ENCODE measurements at places on chromosomes 11 and 22.

GRCh38 chr11:14703731-14704130 is 60.1 kb downstream of the PDE3B start:
- DNase-seq: no peak

DNA sequence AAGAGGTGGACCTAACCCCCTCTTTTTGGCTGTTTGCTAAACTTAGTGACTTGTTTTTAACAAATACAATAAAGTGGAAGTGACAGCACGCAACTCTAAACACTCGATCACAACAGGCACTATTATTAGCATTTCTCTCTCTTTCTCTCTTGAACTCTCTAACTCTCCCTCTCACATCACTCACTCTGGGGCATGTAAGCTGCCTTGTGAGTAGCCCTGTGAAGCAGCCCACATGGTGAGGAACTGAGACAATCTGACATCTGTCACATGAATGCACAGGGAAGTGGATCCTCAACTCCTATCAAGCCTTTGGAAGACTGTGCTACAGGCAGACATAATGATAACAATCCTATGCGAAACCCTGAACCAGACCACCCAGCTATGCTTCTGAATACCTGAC is 609.0 kb upstream of the CNTN5 start:
- no peak for DNase-seq

DNA sequence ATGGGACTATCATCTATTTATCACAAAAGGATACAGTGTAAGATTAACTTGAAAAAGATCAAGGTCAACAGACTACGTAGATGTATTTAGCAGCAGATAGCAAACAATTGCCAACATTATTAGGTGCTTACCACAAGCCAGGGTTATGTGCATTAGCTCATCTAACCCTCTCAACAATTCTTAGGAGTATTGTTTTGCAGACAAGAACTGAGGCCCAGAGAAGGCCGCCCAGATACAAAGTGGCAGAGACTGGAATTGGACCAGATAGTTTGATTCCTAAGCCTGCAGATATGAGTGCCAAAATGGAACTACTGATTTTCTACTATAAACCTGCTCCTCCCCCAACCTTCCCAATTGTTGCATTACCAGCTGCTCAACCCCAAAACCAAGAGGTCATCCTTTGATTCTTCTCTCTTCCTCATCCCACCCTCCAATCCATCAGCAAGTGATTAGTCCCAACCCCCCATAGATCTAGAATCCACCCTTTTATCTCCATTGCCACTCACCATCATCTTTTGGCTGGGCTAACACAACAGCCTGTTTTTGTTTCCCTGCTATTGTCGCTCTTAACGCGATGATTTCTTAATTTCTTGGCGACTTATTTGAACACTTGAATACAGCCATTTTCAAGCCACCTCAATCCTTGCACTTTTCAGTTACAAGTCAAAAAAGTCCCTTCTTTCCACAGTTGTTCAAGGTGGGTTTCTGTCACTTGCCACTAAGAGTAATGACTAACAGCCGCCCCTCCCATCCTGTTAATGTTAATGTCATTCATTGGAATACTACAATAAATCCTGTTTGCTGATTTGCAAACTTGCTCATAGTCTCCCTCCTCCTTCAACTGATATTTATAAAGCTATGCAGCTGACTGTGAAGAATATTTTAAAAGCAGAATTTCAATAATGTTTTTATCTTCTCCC is 2.7 kb downstream of the TMEM123 start:
- DNase-seq: no peak

DNA sequence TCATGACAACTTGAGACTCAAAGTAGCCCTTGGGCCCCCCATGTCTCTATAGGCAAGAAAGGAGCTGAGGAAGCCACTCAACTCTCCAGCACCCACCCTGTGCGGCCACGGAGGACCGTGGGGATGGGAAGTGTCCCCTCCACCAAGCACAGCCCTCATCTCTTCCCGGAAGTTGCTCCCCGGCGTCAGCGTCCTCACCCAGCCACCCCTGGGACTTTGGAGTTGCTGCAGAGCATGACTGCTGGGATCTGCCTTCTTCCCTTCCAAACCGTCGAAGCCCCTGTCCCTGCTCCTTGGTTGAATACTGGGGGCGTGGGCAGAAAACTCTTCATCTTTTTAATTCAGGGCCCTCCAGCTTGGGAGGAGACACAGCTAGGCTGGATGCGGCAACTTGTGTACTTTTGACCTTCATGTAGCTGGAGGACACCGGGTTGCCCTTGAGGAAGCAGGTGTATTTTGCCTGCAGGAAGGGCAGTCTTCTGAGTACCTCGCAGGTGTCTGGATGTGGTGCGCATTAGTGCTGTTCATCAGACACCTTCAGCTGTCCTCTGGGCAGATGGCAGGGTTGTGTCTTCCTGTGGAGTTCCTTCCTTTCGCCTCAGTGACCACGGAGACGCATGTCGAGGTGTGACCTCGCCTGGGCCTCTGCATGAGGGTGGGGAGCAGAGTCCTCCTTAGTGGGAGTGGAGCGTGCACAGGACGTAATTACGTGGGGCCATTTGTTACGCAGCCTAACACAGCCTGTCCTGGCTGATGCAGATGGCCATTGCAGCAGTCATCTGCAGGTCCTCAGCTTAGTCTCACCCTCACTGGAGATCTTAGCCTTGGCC is 12.2 kb upstream of the IFITM3 start:
- no peak for DNase-seq

- no peak for DNase-seq
Measured at GRCh38 chr22:17855572-17856290, 81.5 kb upstream of the BID start.

DNA sequence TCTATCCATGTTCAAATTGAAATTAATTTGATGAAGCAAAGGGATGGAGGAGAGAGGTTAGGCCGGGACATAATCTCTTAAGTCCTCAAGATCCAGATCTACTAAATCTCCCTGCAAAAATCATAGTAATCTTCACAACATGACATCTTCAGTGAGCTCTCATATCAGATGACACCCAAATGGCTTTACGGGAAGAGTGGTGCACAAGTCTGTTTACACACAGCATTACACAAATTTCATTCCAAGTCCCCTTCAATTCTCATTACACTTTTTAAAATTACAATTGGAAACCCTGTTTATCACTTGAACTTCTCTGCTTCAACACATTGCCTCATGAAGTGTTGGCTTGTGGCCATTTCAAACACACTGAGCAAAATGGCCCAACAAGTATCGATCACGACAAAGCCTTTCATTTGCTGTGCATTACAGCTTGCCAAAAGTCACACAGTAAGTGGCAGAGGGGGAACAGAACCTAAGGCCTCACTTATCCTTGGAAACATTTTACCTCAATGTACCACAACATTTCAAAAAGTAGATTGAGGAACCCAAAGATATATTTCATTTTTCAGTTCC is 17.9 kb upstream of the TPH1 start:
- no peak for DNase-seq

GRCh38 chr11:2691991-2692875 is 7.6 kb downstream of the KCNQ1OT1 start:
- peak; percentile 20 for DNase-seq

GRCh38 chr11:115843685-115844084 is 339.5 kb upstream of the CADM1 start:
- DNase-seq: no peak

- no peak for DNase-seq
Measured at GRCh38 chr22:35619336-35620094, 2.4 kb upstream of the MB start.

- DNase-seq: no peak
Measured at GRCh38 chr11:79249295-79249993, 191.4 kb downstream of the TENM4 start.

GRCh38 chr11:613369-613968 is 2.3 kb downstream of the IRF7 start:
- no peak for DNase-seq

DNA sequence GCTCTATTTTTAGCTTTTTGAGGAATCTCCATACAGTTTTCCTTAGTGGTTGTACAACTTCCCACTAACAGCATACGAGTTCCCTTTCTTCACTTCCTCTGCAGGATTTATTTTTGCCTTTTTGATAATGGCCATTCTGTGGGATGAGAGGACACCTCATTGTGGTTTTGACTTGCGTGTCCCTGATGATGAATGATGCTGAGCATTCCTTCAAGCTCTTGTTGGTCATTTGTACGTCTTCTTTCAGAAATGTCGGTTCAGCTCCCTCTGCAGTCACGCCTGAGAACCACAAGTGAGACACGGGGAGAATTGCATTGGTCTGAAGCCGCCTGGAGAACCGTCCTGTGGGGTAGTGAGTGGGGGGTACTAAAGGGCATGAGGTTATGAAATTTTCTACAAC is 2.0 kb upstream of the KRTAP5-10 start:
- DNase-seq: peak; percentile 70

DNA sequence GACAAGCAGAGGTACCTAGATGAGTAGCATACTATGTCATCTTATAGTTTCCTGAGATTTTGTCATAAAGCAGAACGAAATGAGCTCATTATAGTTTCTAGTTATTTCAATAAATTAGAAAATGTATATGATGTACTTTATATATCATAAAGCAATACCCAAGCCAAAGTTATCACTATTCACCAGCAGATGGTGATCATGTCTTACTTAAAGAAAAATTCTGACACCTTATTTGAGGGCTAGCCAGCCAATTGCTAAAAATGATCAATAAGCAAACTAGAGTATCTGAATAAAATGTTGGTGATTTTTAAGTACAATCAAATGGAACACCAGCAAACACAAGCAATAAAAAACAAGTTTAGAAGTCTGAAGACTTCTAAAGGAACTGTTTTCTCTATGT is 44.1 kb downstream of the RSF1 start:
- peak; percentile 49 for DNase-seq

- DNase-seq: no peak
Measured at GRCh38 chr11:37199082-37199481, 601.0 kb upstream of the RAG2 start.

GRCh38 chr11:69359735-69360480 is 66.0 kb downstream of the MYEOV start:
- no peak for DNase-seq
